CD8-positive, alpha-beta memory T cell (primary cell): ENCODE measurements at places on chromosomes 6 and 20. TPM values are rescaled to one million over a fixed set of nuclear protein-coding genes. Genes with fewer than 3 reads are reported as not detected.
A peak's percentile ranks its signal among the peaks of the same experiment; 100 is the strongest.

DNA sequence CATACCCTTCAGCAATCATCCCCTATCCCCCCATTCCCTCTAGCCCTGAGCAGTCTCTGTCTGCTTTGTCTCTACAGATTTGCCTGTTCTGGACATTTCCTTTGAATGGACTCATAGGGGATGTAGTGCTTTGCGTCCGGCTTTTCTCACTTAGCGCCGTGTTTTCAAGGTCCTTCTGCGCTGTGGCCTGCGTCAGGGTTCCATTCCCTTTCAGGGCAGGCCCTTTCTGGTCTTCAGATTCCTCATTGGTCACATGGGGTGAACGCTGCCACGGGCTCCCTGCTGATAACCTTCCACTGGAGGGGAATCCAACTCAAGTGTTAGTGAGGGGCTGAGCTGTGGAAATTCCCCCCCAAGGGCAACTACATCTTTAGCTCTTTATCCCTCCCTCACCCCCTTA is 36.4 kb upstream of the APCDD1L start:
- no peak overlapping the region for H3K4me3 ChIP-seq
- no peaks in the 10 kb centered on the region for H3K27me3 ChIP-seq
- H3K36me3 ChIP-seq = no peaks in the 10 kb centered on the region
- no peaks in the 10 kb centered on the region for H3K4me1 ChIP-seq

KCNG1 gene
- 4.5 TPM for total RNA-seq

- no peak for DNase-seq
- no peak overlapping the region for H3K27ac ChIP-seq
- H3K27me3 ChIP-seq = no peaks in the 10 kb centered on the region
Observed at GRCh38 chr6:170344631-170345576, 38.3 kb downstream of the FAM120B start.

MEP1A gene
- total RNA-seq = not detected

- no peaks in the 10 kb centered on the region for H3K27me3 ChIP-seq
- H3K4me1 ChIP-seq = no peaks in the 10 kb centered on the region
- H3K27ac ChIP-seq = no peak overlapping the region
- no peak overlapping the region for H3K4me3 ChIP-seq
- DNase-seq = no peak
- no peaks in the 10 kb centered on the region for H3K36me3 ChIP-seq
Observed at GRCh38 chr6:139308286-139308916, 16.6 kb upstream of the TXLNB start.

ABHD16B gene
- total RNA-seq = not detected

GRCh38 chr6:143543435-143543834 is 31.9 kb upstream of the FUCA2 start:
- no peak for DNase-seq
- H3K4me1 ChIP-seq = peaks cover 85% of the 10 kb centered on the region
- H3K4me3 ChIP-seq = no peak overlapping the region
- H3K27ac ChIP-seq = no peak overlapping the region
- no peaks in the 10 kb centered on the region for H3K27me3 ChIP-seq

BACH2 gene
- total RNA-seq = 41.8 TPM

SLC22A16 gene
- total RNA-seq = not detected

DNA sequence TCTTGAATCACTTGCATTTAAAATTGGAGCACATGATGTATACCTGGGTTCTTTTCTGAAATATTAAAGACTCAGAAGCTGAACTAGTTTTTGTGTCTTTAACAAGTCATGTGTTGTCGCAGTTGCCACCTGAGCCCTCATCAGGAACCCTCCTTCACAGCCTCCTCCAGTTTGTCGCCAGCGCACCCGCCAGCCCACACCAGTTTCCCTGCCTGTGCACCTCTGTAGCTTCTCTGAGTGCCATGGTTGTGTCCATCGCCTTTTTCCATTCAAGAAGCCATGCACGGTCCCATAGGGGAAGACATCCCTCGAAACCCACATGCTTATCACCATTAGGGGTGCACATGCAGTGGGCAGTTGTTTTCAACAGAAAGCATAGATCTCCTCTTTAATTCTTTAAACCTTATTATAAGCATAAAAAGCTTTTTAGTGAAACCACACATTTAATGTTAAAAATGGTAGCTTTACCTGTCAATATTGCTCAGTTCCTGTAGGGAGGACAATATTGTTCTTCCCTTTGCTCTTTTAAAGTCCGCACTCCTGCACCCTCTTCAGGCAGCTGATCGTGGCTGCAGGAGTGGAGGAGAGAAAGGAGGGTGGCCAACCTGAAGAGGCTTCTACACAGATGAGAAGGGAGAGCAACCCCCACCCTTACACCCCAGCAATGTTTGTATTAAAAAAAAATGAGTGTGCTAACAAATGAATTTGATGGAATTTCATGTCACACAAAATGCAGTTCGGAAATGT is 121.9 kb downstream of the CFAP61 start:
- no peaks in the 10 kb centered on the region for H3K27me3 ChIP-seq
- no peak for DNase-seq
- H3K4me3 ChIP-seq = no peak overlapping the region
- H3K36me3 ChIP-seq = no peaks in the 10 kb centered on the region
- H3K27ac ChIP-seq = no peak overlapping the region

TJAP1 gene
- 49.1 TPM for total RNA-seq

ITPR3 gene
- total RNA-seq = 42.0 TPM

GRCh38 chr20:3045042-3045815 is 623 bp upstream of the MRPS26 start:
- no peaks in the 10 kb centered on the region for H3K27me3 ChIP-seq
- no peak for DNase-seq
- H3K4me1 ChIP-seq = peaks cover 15% of the 10 kb centered on the region
- H3K36me3 ChIP-seq = peaks cover 14% of the 10 kb centered on the region
- H3K27ac ChIP-seq = peak overlapping the region; percentile 59
- H3K4me3 ChIP-seq = peak overlapping the region; percentile 80

RNF144B gene
- total RNA-seq = 1.2 TPM

GRCh38 chr6:9140172-9140571 is 704.8 kb upstream of the SLC35B3 start:
- H3K27ac ChIP-seq = no peak overlapping the region
- no peaks in the 10 kb centered on the region for H3K27me3 ChIP-seq
- DNase-seq = no peak
- no peak overlapping the region for H3K4me3 ChIP-seq
- no peaks in the 10 kb centered on the region for H3K36me3 ChIP-seq

COL9A1 gene
- not detected for total RNA-seq

- DNase-seq = no peak
- H3K4me1 ChIP-seq = peaks cover 9% of the 10 kb centered on the region
- no peaks in the 10 kb centered on the region for H3K27me3 ChIP-seq
Observed at GRCh38 chr20:53080969-53081871, 109.1 kb downstream of the TSHZ2 start.

DNA sequence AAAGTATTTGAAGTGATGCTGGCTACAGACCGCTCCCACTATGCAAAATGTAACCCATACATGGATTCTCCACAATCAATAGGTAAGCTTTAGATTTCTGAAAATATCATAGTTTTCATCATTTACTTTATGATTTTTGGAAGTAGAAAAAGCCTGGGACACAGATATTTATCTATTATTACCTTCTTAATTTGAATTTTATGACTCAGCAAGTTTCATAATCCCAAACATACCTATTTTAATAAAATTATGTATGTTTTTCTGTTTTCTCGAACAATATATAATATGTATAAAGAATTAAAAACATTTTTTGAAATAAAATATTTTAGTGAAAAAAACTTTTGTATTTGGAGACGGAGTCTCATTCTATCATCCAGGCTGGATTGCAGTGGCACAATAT is 21.6 kb downstream of the PCMT1 start:
- no peak for DNase-seq
- H3K27me3 ChIP-seq = no peaks in the 10 kb centered on the region
- H3K4me1 ChIP-seq = no peaks in the 10 kb centered on the region
- peaks cover 15% of the 10 kb centered on the region for H3K36me3 ChIP-seq

DNA sequence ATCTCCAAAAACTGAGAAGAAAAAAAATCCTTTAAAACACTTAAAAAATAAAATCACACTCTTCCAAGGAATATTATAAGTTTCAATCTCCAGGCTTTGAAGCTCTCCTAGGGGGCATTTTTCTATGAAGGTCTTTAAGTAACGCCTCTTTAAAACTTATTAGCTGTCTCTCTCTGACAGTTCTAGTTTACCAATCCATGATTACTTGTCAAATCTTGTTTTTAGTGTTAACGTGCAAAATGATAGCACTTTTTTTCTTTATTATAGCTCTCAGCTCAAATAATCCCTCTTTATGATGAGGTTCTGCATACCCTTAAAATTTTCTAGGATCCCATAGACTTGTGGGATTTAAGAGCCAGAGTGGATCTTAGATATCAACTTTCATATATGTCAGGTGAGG is 369.0 kb downstream of the DOK5 start:
- no peak for DNase-seq
- H3K4me1 ChIP-seq = no peaks in the 10 kb centered on the region
- no peak overlapping the region for H3K27ac ChIP-seq
- H3K4me3 ChIP-seq = no peak overlapping the region
- H3K36me3 ChIP-seq = no peaks in the 10 kb centered on the region
- H3K27me3 ChIP-seq = no peaks in the 10 kb centered on the region

- H3K36me3 ChIP-seq = no peaks in the 10 kb centered on the region
- H3K27ac ChIP-seq = no peak overlapping the region
- DNase-seq = no peak
- H3K4me1 ChIP-seq = no peaks in the 10 kb centered on the region
Observed at GRCh38 chr6:39441301-39441700, 118.8 kb upstream of the KCNK16 start.

GRCh38 chr6:132780770-132781371 is 17.6 kb downstream of the SLC18B1 start:
- no peak overlapping the region for H3K27ac ChIP-seq
- no peaks in the 10 kb centered on the region for H3K36me3 ChIP-seq
- H3K4me3 ChIP-seq = no peak overlapping the region
- H3K27me3 ChIP-seq = no peaks in the 10 kb centered on the region
- no peak for DNase-seq

- DNase-seq = no peak
- no peak overlapping the region for H3K27ac ChIP-seq
- H3K36me3 ChIP-seq = no peaks in the 10 kb centered on the region
- no peaks in the 10 kb centered on the region for H3K4me1 ChIP-seq
- H3K4me3 ChIP-seq = no peak overlapping the region
Observed at GRCh38 chr6:88380083-88380482, 213.9 kb upstream of the CNR1 start.
